ENCODE measurements at places on chromosomes 5 and 9.

DNA sequence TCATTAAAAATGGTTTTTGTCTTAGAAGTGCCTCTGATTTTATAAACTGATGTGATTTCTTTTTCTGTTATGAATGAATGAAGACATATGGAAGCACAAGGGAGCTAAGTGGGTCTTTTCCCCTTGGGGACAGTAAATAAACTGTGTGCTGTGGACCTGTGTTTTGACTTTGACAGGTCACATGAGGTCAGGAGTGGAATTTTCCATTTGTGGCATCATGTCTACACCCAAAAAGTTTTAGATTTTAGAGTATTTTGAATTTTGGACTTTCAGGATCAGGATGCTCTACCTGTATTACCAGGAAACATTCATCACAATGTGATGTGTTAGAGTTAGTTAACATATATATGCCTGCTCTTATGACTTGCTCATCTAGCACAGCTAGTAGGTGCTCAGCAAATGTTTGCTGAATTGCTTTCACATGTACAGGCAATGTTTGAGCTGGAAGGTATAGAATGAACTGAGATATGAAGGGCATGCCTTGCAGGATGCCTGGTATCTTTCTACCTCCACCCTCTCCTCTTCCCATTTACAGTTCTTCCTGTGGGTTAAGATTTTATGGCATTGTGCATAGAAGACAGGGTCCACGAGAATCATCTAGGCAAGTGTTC, 73.2 kb upstream of the NR3C1 start:
- DNase-seq = no peak

GRCh38 chr5:87127426-87127825, 140.3 kb upstream of the RASA1 start:
- DNase-seq = no peak

DNA sequence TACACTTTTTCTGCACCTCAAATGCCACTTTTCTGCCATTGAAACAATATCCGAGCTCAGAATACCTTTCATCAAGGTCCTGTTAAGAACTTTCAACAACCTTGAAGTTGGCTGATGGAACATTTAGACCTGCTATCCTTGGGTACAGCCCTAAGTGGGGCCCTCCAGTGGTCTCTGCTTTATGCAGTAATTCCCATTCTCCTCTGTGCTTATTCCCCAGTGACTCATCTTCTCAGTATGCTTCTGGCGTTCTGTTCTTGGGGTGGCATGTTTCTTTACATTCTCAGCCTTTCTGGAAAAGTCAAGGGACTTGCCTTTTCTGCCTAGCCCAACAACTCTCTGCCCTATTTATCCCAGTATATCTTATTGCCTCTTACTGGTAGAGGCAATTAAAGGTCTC, 7.1 kb downstream of the ANP32B start:
- DNase-seq = no peak

DNA sequence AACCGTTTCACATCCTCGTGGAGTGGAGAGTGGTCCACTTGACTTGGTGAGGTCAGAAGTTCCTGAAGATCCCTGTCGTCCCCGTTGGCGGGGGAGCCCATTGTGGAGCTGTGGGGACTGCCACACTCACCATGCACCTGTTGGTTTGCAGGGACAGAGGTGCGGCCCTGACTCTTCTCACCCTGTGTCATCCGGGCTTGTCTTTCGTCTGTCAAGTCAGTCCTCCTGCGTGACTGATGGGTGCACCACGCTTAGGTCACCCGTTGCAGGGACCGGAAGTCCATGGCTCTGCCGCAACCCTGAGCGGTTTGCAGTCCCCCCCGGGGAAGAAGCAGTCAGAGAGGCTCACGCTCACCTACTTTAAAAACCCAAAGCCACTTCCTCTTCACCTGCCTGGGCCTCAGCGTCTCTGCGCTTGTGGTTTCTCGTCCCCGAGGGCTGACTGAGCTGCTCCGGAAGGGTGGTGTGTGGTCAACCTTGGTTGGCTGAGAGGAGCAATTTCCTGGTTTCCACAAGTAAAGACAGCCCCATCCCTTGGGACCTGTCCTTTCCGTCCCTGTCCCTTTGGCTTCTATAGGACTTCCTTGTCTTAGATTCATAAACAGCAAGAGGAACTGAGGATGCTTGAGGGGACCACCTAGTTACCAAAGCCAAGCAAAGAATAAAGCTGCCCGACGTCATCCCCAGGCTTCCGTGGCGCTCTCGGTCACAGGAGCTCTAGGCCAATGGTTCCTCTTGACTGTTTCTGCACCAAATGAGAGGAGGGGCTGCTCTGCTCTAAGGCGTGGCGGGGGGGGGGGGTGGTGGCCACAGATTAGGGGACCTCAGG, 53.2 kb downstream of the USP20 start:
- DNase-seq = peak; percentile 91

DNA sequence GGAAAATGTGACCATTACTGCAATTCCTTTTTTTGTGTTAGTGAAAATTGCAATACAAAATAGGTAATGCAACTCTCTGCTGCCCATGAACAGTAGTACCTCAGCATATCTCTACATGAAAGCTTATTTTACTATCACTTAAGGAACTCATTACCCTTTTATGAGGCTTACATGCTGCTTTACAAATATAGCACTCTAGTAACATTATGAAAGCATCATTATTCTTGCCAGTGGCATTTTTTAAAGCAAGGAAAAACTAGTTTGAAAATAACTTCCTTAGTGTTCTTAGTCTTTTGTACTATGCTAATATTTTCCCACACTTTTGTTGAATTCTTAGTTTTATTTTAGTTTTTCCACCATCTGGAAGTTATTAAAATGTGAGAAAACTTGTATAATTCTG, 797.3 kb upstream of the ARRDC3 start:
- DNase-seq = no peak

DNA sequence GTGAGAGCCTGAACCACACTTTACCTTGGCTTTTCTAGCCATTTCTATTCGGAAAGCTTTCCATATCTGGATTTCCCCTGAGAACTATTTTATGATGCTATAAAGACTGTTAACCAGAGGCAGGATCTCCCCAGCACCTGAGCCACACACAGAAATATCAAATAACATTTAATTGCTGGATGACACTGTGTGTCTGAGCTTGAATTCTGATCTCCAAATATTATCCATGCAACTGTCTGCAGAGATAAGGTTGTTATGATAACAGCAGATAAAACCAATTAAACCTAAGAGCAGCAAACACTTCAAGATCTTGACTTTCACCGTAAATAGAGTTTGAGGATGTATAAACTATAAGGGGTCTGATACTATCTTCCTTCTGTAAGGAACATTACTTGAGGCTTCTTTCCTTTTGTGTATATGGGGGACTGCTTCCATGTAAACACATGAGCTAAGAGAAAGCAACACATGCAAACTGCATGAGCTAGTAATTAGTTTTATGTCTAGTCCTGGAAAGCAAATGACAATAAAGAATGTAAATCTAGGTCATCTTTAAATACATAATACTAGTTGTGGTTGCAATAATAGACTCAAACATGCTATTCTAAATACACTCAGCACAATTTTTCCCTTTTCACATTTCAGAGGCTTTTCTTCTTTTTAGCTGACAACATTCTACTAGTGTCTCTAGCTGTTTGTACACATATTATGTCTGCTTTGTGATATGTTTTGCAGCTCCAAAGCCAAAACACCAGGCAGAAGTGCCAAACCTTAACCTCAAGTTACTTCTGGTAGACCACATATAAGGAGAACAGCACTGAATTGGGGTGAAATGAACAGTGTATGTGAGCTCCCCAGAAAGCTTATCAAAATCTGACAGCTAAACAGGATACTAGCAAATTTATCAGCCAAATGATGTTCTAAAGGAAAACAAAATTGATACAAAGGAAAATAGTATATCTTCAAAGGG, 136.5 kb downstream of the EFNA5 start:
- DNase-seq = no peak

- DNase-seq = peak; percentile 27
Measured at GRCh38 chr5:143030349-143030748, 260.2 kb downstream of the ARHGAP26 start.

GRCh38 chr9:123637945-123638634, 282.1 kb downstream of the CRB2 start:
- DNase-seq = peak; percentile 10

GRCh38 chr9:121299467-121300282, 31.7 kb downstream of the GSN start:
- no peak for DNase-seq

DNA sequence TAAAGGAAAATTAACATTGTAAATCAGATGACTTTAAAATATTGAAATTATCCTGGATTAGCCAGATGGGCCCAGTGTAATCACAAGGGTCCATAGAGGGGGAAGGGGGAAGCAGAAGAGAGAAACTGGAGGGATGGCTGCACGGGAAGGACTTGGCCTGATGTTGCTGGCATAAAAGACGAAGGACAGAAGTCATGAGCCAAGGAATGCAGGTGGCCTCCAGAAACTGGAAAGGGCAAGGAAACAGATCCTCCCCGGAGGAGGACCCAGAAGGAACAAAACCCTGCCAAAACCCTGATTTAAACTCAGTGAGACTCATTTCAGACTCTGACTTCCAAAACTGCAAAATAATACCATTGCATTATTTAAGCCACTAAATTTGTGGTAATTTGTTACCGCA, 100.2 kb downstream of the ADAMTS2 start:
- no peak for DNase-seq

DNA sequence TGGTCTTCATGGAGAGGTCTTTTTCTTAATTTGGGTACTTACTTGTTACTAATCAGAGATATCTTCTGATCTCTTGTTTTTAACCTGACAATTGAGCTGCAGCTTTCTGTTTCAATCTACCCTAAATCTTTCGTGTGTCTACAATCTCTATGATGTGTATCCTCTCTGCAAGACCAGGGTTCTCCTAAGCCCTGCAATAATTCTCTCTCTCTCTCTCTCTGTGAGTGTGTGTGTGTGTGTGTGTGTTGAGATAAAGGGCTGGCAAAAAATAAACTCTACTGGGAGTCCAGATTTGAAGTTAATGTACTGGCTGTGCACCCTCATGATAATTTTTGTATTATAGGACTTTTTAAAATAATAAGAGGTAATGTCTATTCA, 57.8 kb upstream of the FBXL7 start:
- DNase-seq = no peak

- DNase-seq = no peak
Measured at GRCh38 chr5:149153751-149154610, 12.7 kb downstream of the ABLIM3 start.

DNA sequence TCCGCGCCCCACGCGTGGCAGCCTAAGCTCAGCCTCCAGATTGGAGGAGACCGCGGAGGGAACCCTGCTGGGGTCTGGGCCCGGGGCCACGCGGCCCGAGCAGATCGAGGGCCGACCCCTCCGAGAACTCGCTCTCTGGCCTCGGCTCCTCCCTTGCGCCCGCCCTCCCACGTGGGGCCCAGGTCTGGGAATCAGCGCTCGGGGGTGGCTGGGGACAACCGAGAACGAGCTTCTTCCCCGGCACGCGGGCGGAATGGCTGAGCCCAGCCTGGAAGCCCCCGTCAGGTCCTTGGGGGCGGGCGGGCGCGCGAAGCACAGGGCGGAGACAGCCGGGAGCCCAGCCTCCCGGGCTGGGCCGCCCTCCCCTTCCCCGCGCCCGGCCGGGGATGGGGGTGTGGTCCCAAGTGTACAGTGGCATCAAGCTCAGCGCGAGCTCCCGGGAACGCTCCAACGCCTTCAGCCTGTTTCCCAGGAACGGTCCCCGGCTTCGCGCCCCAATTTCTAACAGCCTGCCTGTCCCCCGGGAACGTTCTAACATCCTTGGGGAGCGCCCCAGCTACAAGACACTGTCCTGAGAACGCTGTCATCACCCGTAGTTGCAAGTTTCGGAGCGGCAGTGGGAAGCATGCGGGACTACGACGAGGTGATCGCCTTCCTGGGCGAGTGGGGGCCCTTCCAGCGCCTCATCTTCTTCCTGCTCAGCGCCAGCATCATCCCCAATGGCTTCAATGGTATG, at the start of gene SLC22A4:
Gene SLC22A4 (plus strand): TSS at position 403 of the 736 bp plus-strand sequence. CDS start 223 bp downstream, at position 626.
- DNase-seq = peak; percentile 61

DNA sequence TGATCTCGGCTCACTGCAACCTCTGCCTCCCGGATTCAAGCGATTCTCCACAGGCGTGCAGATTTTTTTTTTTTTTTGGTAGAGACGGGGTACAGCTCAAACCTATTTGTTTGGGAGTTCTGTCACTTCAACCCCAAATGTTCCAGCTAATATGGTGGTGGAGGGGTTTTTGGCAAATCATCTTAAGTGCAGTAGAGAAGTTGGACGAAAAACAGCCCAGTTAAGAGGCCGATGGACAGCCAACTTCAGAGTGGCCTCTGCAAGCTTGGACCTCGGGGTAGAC, 756 bp upstream of the PRR7 start:
- DNase-seq = no peak

GRCh38 chr5:141969783-141970771, 1.2 kb downstream of the RNF14 start:
- no peak for DNase-seq

DNA sequence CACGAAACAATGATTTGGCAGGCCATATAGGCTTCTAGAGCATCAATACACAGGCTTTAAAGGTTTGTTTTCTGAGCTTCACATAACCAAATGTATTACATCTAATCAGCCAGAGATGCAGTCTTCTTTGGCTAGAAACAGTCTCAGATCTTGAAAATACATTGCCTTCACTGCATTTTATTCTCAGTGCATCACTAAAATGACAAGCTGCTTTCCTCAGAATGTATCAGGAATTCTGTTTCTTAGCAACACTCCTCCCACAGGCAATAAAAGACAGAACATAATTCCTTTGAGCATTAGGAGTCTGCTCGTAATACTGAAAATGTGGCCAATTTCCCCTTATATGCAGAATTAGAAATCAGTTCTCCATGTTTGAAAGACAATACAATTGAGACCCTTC, 36.9 kb downstream of the FEM1C start:
- no peak for DNase-seq

GRCh38 chr5:38500573-38501260, 55.7 kb downstream of the LIFR start:
- no peak for DNase-seq

- DNase-seq = no peak
Measured at GRCh38 chr5:151222790-151223446, 974 bp downstream of the CCDC69 start.

GRCh38 chr5:16994565-16994964, 58.5 kb upstream of the MYO10 start:
- no peak for DNase-seq

DNA sequence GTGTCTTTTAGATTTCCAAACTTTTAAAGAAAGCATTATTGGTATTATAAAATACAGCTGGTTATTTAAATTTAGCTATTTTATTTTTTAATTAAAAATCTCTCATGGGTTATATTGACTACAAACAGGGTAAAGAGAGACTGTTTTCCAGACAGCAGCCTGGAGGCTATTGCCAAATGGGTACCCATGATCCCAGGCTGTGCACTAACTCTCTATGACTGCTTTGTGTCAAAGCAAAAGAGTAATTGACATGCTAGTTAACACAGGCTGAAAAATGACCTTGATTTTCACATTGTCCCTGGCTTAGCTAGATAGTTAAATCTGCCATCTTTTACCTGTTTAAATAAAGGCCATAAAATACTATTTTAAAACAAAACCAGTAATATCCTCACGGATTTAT, 589.7 kb downstream of the ANXA1 start:
- DNase-seq = no peak

- no peak for DNase-seq
Measured at GRCh38 chr5:38595132-38595745, 38.8 kb upstream of the LIFR start.
